IPS-NIHi11 (cell line): ENCODE measurements at places on chromosomes 1 and 21.

GRCh38 chr21:46154955-46155513 is 345 bp downstream of the FTCD start:
- no peak for DNase-seq

- no peak for DNase-seq
Observed at GRCh38 chr1:100785470-100786052, 66.0 kb downstream of the VCAM1 start.

- DNase-seq = peak; percentile 45
Observed at GRCh38 chr1:206808615-206809014, 36.3 kb upstream of the IL10 start.

GRCh38 chr1:85278853-85279314 is 2.5 kb upstream of the BCL10 start:
- DNase-seq = no peak

- DNase-seq = peak; percentile 33
Observed at GRCh38 chr1:45929257-45929687, 125.9 kb downstream of the MAST2 start.

DNA sequence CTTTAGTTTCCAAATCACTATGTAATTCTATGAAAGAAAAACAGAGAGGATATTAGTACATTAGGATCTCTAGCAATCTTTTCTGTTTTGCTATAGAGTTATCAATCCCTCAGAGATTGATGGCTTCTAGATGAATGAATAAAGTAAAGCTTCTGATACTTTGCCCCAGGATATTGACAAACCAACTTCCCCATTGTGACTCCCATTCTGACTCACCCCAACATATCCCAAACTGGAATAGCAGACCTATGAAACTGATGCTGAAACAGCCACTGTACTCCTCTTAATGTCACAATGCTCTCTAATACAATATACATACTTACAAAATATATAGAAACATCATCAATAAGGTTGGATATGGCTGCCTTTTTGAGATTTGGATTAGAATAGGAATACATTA is 442.1 kb upstream of the NR5A2 start:
- DNase-seq = no peak

GRCh38 chr1:46508757-46509156 is 19.1 kb downstream of the DMBX1 start:
- no peak for DNase-seq

DNA sequence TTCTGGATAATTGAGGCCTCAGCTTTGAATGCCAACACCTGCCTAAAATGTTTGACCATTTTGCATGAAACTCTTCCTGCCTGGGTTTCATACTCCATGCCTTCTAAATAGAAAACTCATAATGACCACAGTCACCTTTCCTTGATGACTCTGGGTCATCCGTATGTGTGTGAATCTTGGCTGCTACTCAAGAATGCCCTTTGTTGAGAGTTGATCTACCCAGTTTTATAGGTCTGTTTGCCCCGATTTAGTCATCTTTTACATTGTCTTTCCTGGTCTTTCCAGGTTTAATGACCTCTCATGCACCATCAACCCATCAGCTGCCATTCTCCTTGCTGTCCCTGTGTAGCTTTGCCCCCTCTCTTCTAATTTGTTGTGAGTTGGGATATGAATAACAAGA is 2.7 kb upstream of the SLC5A9 start:
- DNase-seq = no peak

DNA sequence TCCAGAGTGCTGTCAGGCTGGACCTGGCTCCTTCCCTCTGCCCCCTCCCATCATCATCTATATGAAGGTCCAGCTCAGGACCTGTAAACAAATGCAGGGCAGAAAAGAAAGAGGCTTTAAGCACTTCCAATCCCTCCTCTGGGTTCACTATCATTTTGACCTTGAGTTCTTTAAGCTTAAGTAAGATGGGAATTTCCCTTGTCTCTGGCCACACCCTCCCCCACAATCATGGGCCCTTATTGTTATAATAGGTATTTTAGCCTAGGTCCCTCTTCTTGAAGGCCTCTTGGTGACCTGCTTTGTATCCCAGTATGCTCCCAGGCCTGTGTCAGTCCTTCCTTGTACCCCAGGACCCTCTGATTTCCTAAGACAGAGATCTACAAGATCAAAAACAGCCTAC is 45.1 kb upstream of the EPS15 start:
- DNase-seq = no peak

DNA sequence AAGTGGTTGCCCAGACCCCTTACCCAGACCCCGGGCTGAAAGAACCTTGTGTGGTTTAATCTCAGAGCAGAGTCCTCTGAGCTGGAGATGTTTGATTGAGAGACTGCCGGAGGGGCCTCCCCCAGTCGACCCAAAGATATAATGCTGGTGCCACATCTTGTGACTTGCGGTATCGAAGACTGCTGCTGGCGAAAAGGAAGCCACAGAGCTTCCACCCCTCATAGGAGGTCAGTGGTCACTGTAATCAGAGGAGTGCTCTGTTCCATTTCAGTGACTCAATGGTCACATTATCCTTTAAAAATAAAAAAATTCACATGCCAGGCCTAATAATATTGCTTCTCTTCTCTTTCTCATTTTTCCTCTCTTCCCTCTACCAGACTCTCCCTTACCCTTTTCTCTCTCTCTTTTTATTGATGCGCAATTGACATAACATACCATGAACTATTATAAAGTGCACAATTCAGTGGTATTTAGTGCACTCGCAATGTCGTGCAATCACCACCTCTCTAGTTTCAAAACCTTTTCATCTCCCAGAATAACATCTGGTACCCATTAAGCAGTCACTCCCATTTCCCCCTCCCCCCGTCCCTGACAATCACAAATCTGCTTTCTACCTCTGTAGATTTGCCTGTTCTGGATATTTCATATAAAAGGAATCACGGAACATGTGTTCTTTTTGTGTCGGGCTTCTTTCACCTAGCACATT is 52.6 kb upstream of the LYST start:
- no peak for DNase-seq

DNA sequence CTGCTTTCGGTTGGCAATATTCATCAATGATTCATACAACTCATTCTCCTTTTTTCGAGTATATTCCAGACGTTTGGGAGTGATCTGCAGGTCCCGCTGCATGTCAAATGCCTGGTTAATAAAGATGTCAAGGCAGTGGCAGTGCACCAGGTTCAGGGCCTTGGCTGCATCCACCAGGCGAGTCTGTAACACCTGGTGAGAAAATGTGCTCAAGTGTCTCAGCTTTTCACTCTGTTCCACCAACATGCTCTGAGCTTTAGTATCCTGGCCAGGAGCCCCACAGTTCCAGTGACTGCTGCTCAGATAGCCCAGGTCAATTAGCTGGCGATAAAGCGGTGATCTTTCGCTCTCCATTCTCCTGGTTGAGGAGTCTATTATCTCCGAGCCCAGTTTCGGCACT is 42.3 kb downstream of the DSTYK start:
- no peak for DNase-seq

DNA sequence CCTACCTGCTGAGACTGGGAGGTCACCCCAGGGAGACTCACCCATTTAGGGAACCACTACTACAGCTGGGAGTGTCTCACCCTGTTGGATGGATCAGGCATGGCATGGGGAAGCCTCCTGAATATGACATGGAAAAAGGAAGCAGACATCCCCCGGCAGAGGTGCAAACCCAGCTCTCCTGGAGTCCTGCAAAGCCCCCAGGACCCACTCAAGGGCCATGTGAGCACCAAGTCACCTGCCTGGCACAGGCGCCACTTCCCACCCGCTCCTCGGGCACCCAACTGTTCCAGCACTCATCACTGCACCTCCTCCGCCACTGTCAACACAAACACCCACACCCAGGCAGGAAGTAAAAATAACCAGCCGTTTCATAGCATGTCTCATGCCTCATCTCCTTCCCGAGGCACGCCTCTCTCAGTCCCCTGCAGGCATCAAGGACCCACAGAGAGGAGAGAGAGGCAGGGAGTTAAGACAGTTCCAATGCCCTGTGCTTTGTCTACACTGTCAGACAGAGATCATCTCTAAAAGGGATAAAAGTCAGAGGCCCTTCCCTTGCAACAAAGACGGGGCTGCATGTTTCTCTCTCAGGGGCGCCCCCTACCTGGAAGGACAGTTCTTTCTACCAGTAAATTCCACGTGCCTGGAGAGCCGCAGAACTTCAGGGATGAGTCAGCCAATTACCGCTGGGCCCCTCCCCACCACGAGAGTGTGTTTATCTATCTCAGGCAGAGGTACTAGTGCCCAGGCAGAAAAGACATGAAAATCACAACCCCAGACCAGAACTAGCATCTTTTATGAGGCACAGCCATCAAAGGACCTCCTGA is 150.1 kb upstream of the SOD1 start:
- peak; percentile 76 for DNase-seq

DNA sequence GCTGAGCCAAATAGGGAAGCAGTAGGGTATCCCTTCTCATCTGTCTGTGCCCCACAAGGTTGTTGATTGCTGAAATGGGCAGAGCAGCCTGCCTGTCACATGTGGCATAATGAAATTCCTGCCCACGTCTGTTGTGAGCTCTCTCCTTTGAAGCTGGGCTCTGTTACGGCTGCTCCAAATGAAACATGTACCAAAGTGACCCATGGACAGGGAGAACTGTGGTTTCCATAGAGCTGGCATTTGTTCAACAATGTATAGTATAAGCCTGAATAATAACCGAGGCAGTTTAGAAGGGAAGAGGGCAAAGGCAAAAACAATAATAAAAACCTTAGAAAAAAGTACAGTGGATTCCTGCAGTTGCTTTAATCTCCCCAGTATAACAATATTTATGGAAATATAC is 149.7 kb downstream of the LYPLAL1 start:
- DNase-seq = no peak

DNA sequence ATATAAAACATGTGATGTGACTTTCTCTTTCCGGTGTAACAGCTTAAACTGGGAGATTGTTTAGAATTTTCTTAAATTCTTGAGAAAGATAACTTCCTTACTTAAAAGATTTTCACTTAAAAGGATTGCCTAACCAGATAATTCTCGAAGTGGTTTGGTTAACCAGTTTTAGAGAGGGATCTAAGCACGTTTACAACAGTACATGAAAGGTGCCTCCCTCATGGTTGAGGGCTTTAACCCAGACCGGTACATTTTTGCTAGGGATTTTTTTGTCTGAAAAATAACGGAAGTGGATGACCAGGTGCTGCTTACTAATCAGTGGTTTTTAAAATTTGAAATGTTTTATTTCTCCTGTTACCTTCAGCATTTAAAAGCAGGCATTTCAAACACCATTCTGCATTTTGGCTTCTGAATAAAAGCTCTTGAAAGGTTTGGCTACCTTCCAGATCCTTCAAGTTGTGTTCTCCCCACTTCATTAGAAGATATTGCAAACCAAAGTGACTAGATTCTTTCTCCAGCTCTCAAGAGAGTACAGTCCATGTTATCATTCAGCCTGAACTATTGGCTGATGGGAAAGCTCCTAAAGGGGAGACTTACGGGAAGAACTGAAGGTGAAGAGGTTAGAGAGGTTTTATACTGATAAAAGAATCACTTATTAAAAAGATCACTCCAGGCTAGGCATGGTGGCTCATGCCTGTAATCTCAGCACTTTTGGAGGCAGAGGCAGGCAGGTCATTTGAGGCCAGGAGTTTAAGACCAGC is 12.8 kb downstream of the S100PBP start:
- DNase-seq = no peak

DNA sequence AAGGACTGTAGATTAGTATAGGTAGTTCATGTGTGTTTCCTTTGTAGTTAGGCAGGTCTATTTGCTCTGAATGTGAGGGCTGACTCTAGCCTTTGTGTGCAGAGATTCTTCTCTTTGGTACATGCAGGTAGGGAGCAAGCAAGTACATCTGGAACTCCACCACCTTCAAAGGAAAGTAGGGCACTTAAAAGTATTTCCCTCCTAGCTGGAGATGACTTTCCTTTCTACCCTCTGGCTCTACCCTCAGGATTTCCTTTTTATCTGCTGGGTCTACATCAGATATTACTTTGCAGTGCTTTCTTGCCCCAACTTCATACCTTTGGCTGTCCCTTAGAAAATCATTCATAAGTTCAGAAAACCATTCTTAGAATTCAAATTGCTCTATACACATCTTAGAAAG is 91.7 kb upstream of the HIVEP3 start:
- DNase-seq = no peak

GRCh38 chr1:117237726-117238381 is 27.1 kb upstream of the VTCN1 start:
- peak; percentile 52 for DNase-seq

DNA sequence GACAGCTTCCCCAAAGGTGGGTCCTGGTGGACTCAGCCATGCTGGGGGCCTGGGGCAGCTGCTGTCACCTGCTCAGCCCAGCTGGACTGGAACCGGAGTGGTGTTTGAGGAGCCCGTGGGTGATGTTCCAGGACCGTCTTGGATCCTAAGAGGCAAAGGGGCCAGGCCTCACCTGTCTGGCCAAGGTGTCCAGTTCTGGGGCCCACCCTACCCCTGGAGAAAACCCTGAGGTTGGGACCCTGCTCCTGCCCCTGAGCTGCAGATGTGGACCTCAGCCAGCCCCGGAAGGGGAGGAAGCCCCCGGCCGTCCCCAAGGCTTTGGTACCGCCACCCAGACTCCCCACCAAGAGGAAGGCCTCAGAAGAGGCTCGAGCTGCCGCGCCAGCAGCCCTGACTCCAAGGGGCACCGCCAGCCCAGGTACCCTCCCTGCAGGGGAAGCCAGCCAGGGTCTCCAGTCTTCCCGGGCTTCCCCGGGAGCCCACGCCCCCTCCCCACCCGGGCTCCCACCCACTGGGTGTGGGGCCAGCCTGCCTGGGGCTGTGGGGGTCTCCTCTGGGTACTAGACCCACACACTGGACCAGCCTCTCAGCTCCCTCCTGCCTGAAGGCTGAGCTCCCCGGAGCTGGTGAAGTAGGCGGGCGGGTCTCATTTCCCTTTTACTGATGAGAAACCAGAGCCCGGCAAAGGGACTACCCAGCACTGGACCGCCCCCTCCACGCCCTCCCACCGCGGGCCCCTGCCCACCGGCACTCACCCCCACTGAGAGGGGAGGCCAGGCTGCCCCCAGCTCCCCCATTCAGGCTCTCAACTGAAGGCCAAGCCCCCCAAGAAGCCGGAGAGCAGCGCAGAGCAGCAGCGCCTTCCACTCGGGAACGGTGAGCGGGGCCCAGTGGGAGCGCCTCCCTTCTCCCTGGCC is 1.3 kb downstream of the AIRE start:
- DNase-seq = no peak

DNA sequence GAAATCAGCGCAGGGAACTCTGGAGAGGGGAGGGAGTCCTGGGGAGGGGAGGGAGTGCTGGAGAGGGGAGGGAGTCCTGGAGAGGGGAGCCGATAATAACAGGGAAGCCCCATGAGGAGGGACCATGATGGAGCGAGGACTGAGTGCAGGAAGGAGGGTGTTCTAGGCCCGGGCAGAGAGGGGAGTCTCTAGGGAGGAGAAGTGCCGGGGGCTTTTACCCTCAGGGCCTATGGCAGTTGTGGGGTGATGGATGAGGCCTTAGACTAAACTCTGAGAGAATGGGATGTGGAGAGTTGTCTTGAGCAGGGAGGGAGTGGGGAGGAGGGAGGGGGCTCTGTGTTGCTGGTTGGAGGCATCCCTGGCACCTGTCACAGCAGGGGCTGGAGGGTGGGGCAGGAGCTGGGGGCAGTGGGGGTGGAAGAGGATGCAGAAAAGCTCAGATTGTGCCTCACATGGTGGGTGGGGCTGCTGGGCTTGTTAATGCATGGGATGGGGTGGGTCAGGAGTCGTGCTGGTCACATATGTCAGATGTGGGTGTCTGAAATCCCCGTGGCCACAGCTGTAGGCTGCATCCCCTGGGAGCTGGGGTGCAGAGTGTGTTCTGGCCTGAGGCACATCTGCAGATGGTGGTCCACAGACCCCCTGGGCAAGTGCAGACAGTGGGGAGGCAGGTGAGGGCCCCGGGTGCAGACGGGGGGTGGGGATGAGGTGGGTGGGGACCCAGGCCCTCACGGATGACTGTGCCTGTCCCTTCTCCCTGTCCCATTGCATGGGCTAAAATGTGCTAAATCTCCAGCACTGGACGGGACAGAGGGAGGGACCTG is 88.4 kb upstream of the COL6A1 start:
- no peak for DNase-seq

GRCh38 chr1:205013683-205014367 is 29.2 kb upstream of the CNTN2 start:
- DNase-seq = peak; percentile 60
